ENCODE measurements at places on chromosomes 6 and 20.

GRCh38 chr6:2695454-2696095 is 55.1 kb downstream of the MYLK4 start:
- no peak for DNase-seq

GRCh38 chr20:19511931-19512330 is 246.1 kb upstream of the RIN2 start:
- no peak for DNase-seq

- DNase-seq, result no peak
These were observed 225.8 kb upstream of the SOX4 start for GRCh38 chr6:21367649-21368154.

DNA sequence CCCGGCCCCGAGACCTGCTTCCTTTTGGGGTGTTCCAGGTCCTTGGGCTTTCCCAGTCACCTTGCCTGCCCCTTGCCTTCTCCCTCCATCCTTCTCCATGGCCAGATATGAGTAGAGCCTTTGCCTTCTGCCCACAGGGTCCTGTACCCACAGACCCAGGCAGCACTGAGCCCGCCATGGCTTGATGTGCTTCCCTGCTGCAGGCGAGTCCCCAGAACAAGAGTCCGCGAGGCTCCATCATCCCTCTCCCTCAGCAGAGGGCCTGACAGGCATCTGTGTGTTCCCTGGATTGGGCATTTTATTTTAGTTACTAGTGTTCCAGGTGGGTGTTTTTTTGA is 21.9 kb downstream of the PYGB start:
- no peak for DNase-seq

- DNase-seq, result no peak
These were observed 52.1 kb upstream of the FBXO30 start for GRCh38 chr6:145866456-145867396.

DNA sequence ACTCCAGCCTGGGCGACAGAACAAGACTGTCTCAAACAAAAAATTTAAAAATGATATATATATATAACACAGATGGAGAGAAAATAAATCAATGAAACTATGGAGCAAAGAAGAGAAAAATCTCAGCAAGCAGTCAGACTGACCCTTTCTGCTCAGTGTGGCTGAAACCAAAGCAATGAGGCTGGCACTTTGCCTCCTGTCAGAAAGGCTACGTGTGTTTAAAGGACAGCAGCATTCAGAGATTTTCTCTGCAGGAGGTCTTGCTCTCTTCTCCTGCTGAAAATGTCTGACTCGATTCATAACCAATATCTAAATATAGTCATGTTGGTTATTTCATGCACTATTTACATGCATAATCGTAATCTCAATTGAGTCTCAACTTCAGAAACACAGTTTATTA is 527.0 kb upstream of the JARID2 start:
- DNase-seq, result no peak

DNA sequence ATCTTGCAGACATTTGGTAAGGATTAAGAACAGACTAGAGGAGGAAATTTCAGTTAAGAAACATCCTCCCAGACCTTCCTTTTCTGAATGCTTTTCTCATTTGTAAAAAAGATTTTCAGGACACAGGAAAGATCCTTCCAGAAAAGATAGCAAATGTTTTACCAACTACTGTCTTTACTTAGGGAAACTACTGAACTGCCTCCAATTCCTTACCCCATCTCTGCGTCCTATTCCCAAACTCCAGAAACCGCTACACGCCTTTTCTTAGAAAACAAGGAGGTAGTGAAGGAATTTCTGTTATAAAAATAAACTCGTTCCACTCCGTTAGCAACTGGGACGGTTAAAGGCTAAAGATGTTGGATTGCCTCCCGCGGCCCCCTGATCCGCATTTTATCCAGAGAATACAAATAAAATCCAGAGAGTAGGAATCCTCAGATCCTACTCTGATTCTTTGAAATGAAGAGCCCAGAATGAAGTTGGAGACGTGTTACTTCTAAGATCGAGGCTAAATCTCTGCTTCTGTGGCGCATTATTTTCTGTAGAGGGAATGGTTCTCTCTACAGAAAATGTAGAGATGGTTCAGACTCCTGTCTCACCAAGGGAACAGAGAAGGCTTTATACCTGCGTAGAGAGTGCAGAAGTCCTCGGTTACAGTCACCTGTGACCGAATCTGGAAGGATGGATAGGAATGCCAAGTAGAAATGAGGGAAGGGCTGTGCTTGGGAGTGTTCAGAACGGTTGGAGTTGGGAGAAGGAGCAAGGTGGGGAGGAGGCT is 133.0 kb downstream of the GPX5 start:
- DNase-seq, result no peak

DNA sequence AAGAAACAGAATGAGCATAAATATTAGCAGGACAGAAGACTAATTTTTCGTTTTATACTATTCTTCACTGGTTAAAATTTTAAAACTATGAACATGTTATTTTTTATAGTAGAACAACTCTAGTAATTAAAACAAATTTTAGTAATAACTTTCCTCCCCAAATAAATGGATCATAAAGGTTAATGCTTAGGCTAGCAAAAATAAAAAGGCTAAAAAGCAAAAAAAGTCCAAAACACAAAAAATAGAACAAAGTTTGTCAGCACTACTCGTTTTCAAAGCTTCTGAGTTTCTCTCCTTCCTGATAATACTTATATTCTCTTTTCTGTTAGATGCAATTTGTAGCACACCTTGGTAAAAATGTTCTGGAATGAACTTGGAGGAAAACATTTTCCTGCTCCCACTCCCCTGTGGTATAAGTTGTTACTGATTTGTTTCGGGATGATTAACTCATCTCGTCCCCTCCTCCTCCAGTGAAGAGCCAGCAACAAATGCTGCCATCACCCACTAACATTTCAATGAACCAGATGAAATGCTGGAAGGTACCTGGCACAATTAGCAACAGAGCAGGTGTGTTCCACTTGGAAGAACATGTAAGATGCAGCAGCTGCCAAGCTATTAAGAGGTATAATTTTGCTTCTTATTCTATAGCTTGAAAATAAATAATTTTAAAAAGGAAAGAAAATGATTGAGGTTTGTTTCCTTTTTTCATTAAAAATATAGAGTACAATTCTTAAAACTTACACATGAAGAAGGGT is 130.5 kb downstream of the MYB start:
- DNase-seq, result no peak

DNA sequence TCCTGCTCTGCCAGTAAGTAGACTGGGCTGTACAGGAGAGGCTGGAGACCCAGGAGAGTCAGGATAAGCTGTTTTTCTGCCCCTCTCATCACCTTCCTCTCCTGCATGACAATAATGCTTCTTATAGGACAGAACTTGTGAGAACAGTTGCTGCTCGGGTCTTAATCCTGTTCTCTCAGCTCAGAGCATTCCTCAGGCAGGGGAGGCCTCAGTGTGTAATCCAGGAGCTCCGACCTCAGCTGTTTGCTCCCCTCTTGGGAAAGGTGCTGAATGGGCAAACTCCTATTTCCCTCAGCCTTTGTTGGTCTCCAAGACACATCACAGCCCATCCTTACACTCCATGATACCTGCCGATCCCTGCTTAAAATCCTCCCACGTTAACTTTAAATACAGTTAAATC is 134.9 kb upstream of the LRFN2 start:
- DNase-seq, result no peak

- DNase-seq, result no peak
These were observed 147.2 kb downstream of the GRM4 start for GRCh38 chr6:33998660-33999059.

DNA sequence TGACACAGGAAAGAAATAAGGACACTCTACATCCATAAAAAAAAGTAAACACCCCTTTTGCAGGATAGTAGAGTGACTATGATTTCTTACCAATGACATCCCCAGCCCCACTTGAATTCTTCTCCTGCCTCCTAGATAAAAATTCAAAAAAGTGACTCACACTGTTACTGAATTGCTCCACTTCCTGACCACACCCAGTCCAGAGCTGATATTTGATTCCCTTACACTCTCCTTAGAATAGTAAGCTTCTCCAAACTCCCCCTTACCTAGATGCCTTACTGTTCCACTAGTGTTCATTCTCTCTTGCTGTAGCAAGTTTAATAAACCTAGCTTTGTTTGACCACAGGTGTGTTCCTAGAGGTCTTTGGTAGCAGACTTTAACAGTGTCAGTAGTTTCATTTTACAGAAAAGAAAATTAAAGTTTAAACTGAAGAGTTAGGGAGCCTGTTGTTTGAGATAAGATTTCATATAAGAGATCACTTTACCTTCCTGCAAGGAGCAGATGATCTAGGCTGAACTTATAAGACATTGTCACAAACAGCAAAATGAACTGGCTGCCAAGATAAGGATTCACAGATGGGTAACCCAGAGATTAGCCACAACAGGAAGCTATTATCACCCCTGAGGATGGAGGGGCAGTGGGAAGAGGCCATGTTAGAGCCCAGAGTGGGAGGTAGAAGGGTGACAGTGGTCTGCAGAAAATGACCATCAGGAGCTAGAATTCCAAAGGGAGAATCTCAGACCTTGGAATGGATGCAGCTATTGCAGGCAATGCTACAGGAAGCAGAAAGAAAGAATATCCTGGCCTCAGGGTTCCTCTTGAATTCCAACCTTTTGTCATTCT is 28.4 kb upstream of the BTN3A2 start:
- no peak for DNase-seq

GRCh38 chr6:133432021-133432989 is 191.1 kb downstream of the EYA4 start:
- DNase-seq, result no peak

All from stimulated activated CD4-positive, alpha-beta T cell treated with anti-CD3 and anti-CD28 coated beads, Interleukin-1b, Interleukin-23, amount 100 ng/mL, for 1 hour (primary cell).